ENCODE measurements at places on chromosomes 16 and 17. TPM values are rescaled to one million over a fixed set of nuclear protein-coding genes. Genes with fewer than 3 reads are reported as not detected.

The SLC6A2 gene
- not detected for total RNA-seq

The ZNF276 gene
- 11.6 TPM for total RNA-seq

The NFAT5 gene
- total RNA-seq, result 25.4 TPM

The KRTAP9-4 gene
- total RNA-seq, result not detected

The FKBP10 gene
- total RNA-seq, result 8.0 TPM
